ENCODE measurements at places on chromosomes 4 and X.

DNA sequence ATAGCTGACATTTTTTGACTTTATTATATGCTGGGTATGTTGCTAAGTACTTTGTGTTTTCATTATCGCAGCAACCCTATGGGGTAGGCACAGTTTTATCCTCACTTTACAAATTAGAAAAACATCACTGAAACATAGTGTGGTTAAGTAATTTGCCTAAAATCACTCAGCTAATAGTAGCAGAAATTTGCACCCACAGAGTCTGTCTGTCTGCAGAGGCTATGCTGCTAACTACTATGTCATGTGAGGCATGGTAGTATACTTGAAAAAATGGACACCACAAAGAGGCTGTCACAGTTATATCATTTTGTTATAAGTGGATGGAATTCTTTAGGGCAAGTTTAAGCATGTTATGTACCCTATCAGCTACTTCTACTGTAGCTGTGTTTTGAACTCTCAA is 69.0 kb downstream of the STAG2 start:
- DNase-seq = no peak

- no peak for DNase-seq
These were observed 29.1 kb upstream of the PGM2 start for GRCh38 chr4:37797374-37797773.

- DNase-seq = no peak
These were observed 16.4 kb upstream of the OTUD4 start for GRCh38 chr4:145196747-145197146.

DNA sequence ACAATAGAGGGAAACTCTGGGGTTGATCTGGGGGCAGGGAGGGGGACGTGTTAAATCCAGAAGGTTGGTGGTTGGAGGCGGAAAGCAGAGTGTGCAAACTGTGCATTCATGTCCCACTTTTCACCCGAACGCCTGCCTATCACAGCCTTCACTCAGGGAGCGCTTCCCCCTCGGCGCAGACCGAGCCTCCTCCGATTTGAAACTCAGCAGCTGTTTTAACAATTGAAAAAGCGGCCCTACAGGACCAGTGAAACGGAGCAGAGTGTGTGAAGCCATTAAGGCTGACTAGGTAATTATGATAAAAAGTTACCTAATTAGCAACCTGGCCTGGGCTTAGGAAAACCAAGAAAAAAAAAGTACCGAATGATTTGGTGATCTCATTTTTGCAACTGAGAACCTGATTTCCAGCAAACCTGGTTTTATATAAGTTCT is 685 bp upstream of the NDNF start:
- DNase-seq = no peak

DNA sequence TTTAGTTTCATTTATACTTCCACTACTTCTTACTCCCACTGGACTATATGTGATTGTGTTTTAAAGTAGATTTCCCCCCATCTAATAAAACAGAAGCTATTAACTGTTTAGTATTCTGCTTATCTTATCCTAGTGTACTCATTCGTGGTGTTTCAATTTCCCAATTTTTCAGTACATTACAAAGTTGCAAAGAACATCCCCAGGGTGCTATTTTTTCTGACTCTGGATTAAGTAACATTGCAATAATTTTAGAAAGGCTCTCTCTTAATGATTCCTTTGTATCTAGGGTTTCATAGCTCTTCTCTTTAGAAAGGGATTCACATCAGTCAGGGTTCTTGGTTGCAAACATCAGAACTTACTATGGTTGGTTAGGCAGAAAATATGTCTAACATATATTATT is 317.9 kb upstream of the DIPK2B start:
- DNase-seq = no peak

DNA sequence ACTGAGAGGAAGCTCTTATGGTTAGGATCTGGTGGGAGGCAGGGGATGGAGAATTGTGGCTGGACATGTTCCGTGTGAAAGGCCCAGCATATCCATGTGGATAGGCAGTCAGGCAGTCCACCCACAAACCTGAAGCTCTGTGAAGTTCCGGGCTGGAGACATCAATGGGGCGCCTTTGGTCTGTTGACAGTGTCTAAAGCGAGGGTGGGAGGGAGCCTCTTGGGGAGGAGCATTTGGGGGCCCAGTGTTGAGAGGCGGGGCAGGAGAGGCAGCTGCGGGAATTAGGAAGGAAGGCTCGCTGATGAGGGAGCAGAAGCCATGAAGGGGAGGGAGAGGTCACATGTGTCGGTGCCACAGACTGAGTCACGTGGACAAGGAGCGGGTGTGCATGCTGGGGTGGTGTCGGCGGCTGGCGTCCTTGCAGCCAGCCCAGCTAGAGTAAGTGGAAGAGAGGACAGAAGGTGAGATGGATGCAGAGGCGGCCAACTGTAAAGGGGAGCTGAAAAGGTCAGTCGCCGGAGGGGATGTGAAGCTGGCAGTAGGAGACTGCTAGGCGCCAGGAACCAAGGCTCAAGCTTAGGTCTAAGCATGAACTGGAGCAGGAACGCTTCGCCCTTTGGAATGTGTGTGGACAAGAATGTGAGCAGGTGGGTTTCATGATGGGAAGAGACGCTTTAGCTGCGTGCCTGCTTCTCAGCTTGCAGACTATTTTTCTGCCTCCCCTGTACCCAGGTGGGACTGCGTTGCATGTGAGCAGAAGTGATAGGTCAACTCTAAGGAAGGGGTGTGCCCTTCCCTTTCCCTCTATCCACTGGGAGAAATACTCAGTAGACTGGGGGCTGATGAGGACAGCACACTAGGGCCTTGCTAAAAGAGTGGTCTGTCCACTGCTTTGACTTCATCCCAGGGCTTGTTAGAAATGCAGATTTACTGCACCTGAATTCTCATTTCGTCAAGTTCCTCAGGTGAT is 44.0 kb upstream of the TLR2 start:
- peak; percentile 55 for DNase-seq

- no peak for DNase-seq
These were observed 85.5 kb downstream of the BCOR start for GRCh38 chrX:40012039-40012867.

GRCh38 chr4:77190053-77190452 is 33.0 kb downstream of the CCNG2 start:
- DNase-seq = no peak

GRCh38 chr4:156538210-156538609 is 433.4 kb downstream of the PDGFC start:
- no peak for DNase-seq

- DNase-seq = no peak
These were observed 31.4 kb downstream of the MAGEB16 start for GRCh38 chrX:35829501-35829900.

DNA sequence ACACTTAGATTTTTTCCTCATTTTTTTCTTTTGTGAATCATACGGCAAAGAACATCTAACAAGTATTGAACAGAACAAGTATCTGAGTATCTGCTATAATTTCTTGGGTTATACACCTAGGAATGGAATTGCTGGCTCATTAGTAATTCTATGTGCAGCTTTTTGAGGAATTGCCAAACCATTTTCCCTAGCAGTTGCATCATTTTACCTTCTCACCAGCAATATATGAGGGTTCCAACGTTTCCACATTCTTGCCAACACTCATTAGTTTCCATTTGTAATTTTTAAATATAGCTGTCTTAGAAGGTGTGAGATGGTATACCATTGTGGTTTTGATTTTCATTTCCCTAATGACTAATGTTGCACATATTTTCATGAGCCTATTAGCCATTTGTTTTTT is 41.1 kb upstream of the DCAF8L1 start:
- DNase-seq = no peak

DNA sequence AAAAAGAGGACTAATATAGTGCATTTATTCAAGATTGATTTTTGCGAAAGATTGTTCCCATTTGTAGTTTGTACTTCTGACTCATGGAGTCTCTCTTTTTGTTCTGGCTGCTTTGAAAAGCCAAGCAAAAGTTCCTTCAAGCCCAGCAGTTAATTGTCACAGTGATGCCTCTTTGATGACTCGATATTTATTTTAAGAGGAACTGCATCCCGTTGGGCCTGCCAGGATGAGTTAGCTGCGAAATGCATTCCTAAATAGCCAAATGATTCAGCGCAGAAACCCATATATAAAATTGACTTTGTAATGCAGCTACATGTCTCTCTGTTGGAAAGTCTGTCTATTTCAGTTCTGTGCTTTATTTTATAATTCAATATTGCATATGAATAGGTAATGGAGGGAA is 295.1 kb downstream of the GBA3 start:
- no peak for DNase-seq

DNA sequence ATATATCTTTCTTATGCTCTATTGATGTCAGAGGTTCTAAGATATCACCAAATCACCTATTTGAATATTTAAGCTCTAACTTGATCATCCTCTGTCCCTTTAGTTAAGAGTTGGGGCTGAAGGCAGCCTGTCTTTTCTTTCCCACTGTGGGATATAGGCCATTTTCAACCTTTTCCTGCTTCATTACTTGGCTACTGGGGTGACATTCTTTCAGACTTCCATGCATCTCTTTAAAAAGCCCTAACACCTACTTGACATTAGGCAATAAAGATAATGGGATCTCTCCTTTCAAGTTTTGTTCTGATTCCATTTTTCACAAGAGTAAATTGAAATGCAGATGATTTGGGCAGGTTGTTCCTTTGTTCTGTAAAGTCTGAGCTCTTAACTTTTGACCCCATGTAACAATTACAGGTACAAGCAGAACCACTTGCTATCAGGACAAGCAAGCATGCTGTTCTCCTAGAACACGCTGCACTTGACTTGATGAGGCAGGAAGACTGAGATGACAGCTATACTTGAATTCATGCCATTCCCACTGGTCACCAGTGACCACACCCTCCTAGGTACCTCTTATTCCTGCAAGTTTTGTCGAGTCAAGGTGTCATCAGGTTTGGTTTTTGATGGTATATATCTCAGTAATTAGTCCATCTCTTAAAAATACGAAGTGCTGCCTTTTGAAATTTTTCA is 18.2 kb downstream of the HOPX start:
- DNase-seq = no peak

DNA sequence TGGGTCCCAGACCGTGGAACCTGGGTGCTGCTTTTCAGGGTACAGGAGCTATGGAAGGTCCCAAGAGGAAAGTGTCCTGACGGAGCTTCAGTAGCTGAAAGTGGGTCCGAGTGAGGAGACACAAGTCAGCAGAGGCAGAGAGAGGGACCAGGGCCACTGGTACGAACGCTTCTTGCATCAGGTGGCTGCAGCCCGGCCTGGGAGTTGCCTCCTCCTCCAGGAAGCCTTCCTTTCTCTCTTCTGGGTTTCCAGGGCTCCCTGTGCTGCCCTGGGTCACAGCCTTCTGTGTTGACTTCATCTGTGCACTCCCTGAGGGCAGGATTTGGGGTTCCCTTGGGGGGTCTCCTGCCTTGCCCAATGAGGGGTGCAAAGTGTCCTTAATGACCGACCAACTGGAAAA is 94.5 kb downstream of the SORCS2 start:
- DNase-seq = no peak

DNA sequence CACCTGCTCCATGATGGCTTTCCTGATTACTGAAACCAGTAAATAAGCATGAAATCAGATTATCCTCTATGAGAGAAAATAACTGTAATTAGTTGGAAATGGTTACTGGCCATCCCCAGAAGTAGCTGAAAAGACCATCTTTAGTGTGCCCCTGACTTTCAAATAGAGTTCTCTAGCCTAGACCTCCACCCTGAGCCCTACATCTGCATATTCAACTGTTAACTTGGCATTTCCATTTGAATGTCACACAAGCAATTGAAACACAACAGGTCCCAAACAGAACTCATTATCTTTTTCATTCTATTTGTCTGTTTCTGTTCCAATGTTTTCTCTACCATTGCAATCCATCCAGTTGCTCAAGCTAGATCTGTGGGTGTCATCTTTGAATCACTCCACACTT is 952.3 kb downstream of the RPA4 start:
- DNase-seq = no peak

GRCh38 chr4:21041708-21042107 is 341.4 kb downstream of the PACRGL start:
- no peak for DNase-seq

- no peak for DNase-seq
These were observed 28.6 kb upstream of the CYP2U1 start for GRCh38 chr4:107902715-107903114.

- no peak for DNase-seq
These were observed 6.7 kb downstream of the TMPRSS11D start for GRCh38 chr4:67877086-67877485.

DNA sequence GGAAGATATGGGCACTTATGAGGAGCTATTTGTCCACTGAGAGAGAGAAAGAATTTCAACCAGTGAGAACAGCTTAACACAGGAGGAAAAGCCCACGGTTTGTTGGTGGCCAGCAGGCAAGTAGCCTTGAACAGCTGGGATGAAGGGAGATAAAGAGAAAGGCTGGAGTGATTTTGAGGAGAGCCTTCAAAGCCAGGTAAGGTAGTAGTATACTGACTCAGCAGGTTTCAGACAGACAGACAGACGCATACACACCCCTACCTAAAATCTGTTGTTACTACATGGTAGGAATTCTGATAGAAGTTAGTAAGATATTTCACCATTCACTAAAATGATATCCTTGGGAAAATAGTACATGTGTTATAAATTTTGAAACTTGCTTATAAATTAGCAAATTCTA is 60.5 kb downstream of the SEC24D start:
- no peak for DNase-seq

Measured in right atrium auricular region (tissue), 2 donors.